ENCODE measurements at places on chromosomes 12 and 14.
A peak's percentile ranks its signal among the peaks of the same experiment; 100 is the strongest.

GRCh38 chr12:66035288-66035966, 95.1 kb downstream of the LLPH start:
- DNase-seq, result no peak

- no peak for DNase-seq
Measured at GRCh38 chr12:64007853-64008252, 163.4 kb downstream of the SRGAP1 start.

DNA sequence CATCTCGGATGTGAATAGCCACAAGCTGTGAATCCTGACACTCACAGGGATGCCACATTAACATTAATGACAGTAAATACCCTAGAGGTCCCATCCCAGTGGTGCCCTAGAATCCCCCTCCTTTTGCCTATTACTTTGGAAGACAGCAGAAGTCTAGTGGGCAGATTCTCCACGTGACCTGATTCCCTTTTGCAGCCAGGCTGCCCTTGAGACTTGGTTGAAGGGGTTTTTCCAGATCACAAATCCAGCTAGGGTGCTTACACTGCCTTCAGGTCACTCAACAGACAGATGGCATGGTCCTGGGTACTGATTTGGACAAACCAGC, 8.7 kb downstream of the HDAC7 start:
- DNase-seq, result no peak

- DNase-seq, result no peak
Measured at GRCh38 chr14:74890262-74890661, 8.5 kb downstream of the DLST start.

DNA sequence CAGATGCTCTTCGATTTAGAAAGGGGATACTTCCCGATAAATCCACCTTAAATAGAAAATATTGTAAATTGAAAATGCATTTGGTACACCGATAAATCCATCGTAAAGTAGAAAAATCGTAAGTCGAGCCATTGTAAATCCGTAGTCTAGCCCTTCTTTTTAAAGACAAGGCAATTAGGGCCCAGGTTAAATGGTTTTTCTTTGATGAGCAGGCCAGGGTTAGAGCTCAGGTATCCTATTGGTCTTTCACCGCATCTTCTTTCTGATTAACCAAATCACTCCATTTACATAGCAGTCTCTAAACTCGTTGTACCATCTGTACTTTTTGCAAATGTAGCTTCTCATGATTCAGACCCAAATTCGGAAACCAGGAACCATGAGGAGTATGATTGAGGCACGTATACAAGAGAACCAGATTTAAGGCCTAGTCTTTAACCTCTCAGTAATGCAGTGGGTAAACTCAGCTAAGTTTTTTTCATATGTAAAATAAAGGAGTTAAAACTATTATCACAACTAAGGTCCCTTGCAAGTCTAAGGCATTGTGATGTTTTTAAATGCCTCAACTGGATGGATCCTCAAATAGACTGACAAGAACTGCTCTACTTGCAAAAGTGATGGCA, 2.2 kb upstream of the YAF2 start:
- no peak for DNase-seq

- no peak for DNase-seq
Measured at GRCh38 chr12:58712976-58713375, 207.3 kb downstream of the LRIG3 start.

- peak; percentile 40 for DNase-seq
Measured at GRCh38 chr14:103879570-103880347, 32.4 kb upstream of the PPP1R13B start.

GRCh38 chr12:50112456-50113218, 601 bp downstream of the COX14 start:
- no peak for DNase-seq

- DNase-seq, result no peak
Measured at GRCh38 chr14:68440820-68441219, 352.0 kb downstream of the ZFP36L1 start.

DNA sequence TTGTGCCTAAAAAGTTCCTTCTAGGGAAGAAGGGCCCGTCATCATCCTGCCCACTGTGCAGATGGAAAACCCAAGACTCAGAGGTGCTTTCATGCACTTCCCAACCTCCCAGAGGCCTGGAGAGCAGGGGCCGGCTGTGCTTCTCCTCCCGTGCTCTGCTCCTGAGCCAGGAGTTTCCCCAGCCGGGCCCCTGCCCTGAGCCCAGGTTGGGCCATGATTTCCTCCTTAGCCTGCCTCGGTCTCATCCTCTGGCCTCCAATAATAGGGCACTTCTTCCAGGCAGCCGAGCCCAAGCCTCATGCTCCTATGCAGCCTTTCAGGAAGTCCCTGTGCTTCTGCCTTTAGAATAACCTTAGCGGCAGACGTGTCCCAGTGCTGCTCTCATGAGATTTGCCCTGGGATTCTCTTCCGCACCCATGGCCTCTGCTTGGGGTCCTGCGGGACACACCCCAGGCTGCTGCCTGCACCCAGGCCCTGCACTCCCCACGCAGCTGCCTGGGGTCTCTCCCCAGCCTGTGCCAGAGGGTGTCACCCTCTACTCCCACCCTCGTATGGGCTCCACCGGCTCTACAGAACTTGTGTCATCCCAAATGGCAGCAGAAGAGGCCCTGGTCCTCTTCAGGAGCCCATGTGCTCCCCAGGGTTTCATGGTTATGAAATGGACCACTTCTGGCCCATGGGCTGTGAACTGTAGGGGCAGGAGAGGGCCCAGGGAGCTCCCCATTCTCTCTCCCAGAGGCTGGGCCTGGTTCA, 359.3 kb downstream of the ADGRD1 start:
- DNase-seq, result no peak

DNA sequence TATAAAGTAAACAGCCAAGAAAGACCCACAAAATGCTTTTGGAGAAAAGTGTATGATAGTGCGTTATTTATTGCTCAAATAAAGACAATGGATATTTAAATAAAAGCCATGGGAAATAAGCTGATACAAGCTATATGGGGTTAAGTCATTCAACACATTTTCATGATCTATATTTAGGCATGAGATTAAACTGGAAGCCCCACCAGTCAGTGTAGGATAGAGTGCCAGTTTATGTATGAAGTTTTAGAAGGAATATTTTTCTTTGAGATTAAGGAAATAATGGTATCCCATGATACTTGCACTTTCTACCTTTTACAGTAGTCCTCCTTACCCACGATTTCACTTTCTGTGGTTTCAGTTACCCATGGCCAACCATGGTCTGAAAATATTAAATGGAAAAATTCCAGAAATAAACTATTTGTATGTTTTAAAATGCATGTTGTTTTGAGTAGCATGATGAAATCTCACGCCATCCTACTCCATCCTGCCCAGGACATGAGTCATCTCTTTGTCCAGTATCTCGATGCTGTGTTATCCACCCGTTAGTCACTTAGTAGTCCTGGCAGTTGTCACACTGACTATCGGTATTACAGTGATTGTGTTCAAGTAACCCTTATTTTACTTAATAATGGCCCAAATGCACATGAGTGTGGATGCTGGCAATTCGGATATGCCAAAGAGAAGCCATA, 22.3 kb downstream of the SYT1 start:
- DNase-seq, result no peak

DNA sequence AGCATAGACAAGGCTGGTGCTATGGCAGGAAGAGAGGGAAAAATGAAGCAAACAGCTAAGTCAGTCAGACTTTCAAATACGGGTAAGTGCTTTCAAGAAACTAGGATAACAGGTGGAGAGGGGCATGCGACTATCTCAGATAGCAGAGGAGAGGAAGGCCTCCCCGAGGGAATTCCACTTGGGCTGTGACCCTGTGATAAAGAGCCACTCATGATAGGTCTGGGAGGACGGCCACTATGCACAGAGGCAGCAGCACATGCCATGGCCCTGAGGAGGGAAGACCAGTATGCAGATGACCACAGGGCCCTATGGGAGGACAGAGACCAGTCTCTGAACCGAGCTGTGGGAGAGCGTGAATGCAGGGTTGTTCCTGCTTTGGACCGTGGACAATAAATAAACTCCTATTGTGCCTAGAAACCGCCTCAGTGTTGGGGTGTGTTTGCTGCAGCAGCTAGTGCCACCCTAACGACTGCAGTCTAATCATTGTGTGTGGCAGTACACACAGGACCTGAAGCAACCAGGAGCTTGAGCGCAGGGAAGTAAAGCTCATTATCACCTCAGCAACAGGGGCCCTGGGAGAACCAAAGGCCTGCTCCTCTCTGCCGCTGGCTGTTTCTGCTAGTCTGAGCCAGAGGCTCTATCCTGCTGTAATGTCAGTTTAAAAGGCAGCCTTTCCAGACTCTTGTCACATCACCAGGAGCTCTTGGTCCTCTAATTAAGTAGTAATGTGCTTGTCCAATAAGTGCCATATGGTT, 119.1 kb downstream of the CACNA1C start:
- DNase-seq, result no peak

- DNase-seq, result no peak
Measured at GRCh38 chr12:106736051-106736957, 38.2 kb upstream of the RIC8B start.

DNA sequence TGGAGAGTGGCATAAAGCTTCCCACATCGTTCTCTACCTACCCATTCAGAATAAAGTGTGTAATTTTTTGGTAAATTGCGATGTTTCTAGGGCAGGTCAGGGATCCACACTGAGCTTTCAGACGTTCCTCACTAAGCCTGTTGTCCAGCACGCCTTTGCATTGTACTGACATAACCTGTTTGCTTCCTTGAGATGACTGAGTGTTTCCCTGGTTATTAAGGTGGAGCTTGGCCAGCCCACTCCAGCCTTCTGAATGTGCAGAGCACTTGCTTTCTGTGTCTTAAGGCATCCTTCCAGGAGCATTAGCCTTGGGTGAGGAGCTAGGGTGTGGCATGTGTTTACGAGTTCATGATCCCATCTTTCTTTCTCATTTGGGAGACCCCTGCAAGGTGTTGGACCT, 96.4 kb downstream of the TMEM260 start:
- no peak for DNase-seq

- DNase-seq, result no peak
Measured at GRCh38 chr14:96893966-96894622, 96.9 kb downstream of the VRK1 start.

- DNase-seq, result peak; percentile 14
Measured at GRCh38 chr12:44317651-44318126, 481.8 kb downstream of the TMEM117 start.

- DNase-seq, result no peak
Measured at GRCh38 chr12:8780389-8780788, 42.0 kb upstream of the A2ML1 start.

- DNase-seq, result no peak
Measured at GRCh38 chr12:66500091-66500490, 178.8 kb downstream of the GRIP1 start.

GRCh38 chr12:118183155-118183554, 47.2 kb downstream of the PEBP1 start:
- DNase-seq, result no peak

DNA sequence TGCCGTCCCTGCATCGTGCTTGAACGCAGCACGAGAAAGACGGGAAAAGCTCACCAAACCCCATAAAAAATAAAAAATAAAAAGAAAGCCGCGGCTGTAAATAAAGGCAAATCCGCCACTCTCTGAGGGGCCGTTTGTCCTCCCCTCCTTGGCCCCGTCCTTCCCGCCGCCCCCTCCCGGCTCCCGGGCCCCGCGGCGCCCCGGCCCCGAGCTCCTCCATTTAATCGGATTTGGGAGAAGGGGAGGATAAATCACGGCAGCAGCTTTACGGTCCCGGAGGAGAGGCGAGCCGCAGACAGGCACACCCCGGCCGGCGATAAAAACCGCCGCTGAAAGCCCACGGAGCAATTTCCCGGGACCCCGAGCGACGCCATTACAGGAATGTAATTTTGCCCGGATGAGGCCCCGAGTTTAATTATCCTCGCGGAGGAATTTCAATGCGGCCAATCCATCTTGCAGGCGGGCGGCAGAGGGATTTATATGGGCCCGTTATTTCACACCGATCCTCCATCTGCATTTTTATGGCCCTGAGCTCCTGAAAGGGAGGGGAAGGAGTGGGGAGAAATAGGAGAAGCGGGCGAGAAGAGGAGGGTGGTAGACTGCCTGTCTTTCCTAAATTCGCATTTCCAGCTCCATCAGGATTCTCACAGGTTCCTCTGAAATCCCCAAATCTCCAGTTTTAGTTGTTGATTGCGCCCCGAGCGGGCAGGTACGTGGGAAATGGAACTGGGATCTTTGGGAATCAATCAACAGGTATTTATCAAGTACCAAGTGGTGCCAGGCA, 1.3 kb upstream of the ATP5MC2 start:
- DNase-seq, result peak; percentile 31

DNA sequence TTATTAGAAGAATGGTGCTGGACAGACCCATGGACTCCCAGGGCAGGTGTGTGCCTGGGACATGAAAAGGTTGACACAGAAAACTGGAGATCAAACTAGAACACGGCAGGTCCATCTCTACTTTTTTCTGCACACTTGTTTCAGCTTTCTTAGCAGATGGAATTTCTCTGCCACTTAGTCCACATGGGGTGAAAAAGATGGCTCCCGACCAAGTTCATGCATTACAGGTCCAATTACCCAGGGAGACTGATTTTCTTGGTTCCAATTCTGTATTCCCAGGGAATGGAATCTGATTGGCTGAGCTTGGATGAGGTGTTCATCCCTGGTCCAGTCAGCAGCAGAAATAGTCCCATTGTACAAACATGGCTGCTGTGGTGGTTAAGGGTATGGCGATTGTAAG, 238.9 kb upstream of the SRRM4 start:
- no peak for DNase-seq

DNA sequence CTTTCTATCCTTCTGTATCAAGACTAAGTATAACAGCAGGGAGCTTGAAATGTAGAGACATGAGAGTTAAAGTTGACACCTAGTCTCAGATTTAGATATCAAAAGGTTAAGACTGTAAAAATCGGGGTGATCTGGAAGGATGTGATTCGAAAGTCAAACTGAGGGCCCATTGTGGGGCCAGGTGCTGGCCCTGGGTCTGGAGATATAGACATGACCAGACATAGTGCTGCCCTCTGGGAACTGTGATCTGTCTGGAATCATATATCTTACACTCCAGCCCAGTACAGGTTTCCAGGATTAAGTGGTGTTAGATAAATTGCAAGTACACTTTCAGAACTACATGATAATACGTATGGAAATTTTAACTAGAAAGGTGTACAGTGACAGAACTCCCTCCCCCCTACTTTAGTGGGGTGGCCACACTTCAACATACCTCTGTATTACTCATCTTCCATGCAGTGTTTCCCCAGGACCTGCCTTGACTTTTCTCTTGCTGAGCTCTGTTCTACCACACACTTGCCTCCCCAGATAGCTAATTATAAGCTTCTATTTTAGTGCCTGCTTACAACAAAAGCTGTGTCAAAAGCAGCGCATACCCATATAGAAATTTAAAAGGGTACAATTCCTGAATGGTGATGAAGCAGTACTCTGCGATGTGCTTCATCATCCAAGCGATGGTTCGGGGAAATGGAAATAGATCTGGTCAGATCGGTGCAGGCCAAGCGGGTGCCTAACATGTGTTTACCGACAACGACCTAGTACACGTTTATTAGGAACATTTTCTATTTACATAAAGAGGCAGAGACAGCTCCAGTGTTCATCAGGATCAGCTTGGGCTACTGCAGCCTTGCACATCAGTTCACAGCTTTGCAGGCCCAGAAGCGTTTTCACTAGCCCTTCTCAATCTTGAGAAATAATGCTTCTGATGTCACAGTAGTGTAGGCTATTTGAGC, 68.7 kb downstream of the ARF6 start:
- no peak for DNase-seq

DNA sequence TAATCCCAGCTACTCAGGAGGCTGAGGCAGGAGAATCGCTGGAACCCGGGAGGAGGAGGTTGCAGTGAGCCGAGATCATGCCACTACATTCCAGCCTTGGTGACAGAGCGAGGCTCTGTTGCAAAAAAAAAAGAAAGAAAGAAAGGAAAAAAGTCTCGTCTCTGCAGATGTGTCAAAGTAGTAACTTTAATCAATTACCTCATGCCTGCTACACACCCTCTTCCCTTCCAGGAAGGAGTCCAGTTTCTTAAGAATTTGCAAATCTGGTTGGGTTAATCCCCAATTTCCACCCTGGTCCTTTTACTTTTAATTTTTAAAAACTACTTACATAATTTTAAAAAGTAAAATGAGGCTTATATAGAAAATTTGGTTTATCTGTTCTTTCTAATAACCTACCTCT, 234.5 kb upstream of the KITLG start:
- DNase-seq, result no peak

All from WTC11 (cell line).